Stimulated activated CD8-positive, alpha-beta memory T cell treated with anti-CD3 and anti-CD28 coated beads, Interleukin-4, amount 100 ng/mL, for 4 hours (primary cell): ENCODE measurements at places on chromosomes 7 and 10.

DNA sequence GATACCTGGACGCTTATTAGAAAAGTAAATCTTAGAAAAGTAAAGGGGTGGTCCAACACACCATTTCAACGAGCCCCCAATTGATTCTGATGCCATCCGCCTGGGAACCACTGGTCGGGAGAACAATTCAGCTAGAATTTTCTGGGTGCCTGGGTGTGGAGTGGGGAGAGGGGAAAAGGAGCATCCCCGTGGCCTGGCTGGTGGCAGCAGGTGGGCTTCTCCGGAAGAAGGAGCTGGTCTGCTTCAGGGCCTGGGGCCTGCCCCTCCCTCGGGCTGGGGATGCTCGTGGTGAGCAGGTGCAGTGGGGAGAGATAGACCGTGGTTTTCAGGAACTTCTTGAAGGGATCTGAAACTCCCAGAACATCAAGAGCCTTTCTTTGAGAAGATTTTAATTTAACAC lies 39.9 kb upstream of the DUSP5 start:
- no peak for DNase-seq

DNA sequence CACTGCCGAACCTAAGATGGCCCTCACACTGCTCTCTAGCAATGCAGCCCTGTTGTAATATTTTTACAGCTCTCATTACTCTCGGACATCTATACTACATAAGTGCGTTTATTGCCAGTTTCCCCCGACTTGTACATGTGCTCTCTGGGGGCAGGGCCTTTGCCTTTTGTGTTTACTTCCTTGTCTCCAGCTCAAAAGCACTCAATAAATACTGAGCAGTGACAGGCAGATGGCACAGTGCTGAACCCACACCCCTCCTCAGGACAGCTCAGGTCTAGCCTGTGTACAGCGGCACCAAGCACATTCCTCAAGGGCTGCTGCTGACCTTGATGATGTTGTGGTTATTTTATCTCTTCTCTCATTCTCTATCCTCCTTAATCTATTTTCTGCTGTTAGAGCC lies 68.0 kb upstream of the ELMO1 start:
- no peak for DNase-seq

DNA sequence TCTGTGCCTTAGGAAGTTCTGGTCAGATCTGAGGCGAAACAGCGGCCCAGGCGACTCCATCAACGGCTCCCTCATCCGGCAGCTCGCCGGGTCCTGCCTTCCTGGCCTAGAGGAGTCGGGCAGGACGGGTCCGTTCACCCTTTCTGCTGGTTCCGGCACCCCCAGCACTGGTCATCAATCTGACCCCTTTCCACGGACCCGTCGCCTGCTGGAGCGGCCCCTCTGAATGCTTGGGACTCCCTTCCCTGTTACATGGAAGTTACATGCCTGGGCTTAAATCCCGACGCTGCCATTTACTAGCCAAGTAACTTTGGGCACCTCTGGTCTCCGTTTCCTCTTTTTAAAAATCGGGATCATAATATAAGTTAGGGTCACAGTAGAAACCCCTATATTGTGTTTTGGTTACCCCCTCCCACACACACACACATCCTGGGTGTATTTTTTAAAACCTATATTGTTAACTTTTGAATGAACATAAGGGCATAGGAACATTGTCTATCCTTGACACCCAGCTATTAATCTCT lies 607 bp upstream of the GGCT start:
- DNase-seq, result no peak

GRCh38 chr7:44633254-44634186 lies 27.1 kb downstream of the OGDH start:
- DNase-seq, result no peak

DNA sequence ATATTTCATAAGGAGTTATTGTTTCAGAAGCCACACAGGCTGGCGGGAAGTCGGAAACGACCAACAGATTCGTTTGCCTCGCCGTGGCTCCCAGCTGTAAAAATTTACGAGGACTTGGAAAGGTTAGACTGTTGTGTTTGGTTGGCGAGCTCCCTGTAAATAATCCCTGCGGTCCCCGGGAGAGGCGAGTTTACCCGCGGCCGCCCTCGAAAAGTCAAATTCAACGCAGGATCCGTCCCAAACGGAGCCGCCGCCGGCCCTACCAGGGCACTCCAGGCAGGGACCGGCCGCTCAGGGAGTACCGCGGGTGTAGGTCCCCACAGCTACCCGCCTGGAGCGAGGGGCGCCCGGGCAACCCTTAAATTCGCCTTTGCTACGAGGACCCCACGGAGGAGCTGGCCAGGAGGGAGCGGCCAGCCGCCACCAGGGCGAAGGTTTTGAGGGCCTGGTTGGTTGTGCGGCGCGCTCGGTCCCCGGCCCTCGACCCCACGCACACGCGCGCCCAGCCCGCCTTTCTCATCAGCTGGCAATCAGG lies 726 bp upstream of the HOXA9 start:
- DNase-seq, result no peak

- DNase-seq, result no peak
Measured at GRCh38 chr10:125159486-125159931, 854 bp downstream of the CTBP2 start.

DNA sequence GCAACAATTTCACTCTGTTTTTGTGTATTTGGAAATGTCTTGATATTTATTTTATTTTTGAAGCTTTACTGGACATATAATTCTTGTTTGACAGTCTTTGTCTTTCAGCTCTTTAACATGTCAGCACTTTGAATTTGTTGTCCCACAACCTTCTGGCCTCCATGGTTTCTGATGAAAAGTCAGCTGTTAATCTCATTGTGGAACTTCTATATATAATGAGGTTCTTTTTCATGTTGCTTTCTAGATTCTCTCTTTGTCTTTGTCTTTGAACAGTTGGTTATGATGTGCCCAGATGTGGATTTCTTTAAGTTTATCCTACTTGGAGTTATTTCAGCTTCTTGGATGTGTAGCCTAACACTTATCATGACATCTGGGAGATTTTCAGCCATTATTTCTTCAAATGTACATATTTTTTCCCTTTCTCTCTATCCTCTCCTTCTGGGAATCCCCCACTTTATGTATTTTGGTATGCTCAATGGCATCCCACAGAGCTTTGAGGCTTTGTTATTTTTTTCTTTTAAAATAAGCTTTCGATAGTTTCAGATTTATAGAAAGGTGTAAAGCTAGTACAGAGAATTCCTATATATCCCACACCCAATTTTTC lies 9.5 kb upstream of the LMTK2 start:
- no peak for DNase-seq

DNA sequence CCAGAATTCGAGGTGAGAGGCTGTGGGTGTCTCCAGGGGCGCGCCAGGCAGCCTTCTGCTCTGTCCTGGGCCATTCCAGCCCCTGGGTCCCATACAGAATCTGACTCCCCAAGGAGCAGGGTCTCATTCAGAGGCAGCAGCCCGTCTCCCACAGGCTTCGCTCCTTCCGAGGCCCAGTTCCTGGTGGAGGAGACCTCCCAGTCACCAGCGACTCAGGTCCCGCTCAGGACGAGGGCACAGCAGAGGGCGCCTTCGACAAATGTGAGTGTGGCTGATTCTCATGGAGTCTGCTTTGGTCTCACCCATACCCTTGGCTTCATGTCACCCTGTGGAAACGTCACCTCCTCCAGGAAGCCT lies 81.8 kb upstream of the GPR26 start:
- DNase-seq, result no peak

- DNase-seq, result no peak
Measured at GRCh38 chr10:35043796-35044344, 46.3 kb downstream of the CUL2 start.

DNA sequence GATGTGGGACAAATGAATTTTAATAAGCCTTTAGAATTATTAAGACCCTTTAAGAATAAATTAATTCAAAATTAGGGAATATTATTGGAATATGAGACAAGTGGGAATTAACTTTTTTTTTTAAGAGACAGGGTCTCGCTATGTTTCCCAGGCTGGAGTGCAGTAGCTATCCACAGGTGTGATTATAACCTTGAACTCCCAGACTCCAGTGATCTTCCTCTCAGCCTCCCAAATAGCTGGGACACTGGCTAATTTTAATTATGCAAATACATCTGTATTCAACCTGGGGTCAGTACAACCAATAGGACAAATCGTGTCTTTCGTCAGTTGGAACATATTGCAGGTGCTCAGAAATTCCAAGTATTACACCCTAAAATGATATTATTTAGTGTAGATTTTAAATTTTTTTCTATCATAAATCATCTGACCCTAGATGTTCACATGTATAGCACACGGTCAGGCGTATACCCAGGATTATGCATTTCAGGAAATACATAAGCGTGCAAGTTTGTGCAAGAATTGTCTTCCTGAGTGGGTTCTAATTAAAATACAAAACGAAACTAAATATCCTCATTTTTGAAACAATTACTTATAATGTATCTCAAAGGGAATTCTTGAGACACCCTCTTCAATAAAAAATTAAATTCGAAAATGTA lies 1.2 kb downstream of the NT5C3A start:
- DNase-seq, result no peak

DNA sequence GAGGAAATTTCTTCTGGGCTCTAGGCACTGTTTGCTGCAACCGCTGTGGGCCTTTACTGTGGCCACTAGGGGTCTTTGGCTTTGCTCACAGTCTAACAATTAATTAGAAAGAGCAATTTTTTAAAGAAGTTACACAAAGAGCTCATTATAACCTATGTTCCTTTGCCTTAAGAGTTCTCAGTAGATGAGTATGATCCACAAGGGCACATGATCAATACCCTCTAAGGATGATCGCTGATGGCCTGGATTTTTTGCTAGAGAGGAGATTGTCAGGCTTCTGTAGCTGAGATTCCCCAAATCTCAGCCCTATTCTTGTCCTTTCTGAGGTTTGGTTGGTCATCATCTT lies 80.8 kb upstream of the RHOBTB1 start:
- no peak for DNase-seq

GRCh38 chr10:78905015-78905956 lies 163.5 kb upstream of the ZMIZ1 start:
- no peak for DNase-seq

DNA sequence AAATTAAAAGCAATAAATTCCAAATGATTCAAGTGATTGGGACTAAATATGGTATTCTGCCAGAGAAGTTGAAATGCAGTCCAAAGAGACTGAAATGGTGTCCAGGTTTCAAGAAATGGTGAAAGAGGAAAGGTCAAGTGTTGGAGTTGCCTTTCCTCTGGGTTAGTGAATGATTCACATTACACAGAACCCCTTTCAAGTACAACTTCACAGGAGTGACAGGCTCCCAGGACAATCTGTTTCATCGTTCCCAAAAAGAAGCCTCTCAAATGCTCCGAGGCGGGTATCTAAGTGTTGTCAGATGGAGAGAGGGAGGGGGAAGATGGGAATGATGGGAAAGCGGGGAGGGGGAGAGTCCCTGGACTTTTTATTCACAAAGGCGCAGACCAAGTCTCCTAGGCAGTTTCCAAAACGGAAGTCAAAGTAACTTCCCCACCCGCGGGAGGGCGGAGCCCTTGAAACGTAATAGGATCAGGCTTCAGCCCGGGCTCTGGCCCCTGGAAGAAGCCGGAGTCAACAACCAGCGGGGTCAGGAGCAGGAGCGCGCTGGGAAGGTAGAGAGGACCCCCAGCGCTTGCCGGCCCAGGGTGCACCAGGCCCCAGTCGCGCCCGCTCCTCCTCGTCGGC lies 754 bp downstream of the SLC25A13 start:
- DNase-seq, result peak; percentile 1

- no peak for DNase-seq
Measured at GRCh38 chr10:22374489-22375126, 29.3 kb downstream of the SPAG6 start.

- DNase-seq, result no peak
Measured at GRCh38 chr7:35185908-35186731, 67.8 kb downstream of the TBX20 start.

DNA sequence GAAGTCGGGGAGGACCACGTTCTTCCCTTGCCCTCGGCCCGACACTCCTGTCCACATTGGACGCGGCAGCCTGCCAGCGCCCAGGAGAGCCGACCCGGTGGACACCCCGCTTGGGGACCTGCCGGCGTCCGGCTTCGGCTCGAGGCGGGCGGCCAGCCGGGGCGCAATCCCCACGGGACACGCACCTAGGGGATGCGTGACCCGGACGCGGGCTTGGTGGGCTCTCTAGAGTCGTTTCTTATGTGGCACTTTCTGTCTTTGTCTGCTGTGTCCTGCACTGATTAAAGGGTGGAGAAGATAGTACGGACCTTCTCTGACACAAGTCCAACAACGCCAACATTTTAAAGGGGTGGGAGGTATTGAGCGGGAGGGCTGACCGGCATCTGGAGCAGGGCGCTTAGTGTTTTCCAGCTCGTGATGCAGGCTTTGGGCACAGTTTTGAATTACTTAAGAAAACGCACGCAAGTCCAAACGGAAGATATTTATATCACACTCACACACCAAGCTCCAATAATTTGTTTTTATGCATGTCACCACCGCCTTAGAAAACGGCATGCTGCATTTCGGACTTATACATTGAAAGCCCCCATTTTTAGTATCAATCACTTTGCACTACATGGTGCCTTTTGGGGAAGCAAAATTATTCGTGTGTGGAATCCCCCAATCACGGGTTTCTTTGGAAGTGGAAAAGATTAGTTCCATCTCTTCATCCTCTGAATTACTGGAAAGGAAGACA lies 3.9 kb upstream of the SPAG6 start:
- DNase-seq, result no peak

DNA sequence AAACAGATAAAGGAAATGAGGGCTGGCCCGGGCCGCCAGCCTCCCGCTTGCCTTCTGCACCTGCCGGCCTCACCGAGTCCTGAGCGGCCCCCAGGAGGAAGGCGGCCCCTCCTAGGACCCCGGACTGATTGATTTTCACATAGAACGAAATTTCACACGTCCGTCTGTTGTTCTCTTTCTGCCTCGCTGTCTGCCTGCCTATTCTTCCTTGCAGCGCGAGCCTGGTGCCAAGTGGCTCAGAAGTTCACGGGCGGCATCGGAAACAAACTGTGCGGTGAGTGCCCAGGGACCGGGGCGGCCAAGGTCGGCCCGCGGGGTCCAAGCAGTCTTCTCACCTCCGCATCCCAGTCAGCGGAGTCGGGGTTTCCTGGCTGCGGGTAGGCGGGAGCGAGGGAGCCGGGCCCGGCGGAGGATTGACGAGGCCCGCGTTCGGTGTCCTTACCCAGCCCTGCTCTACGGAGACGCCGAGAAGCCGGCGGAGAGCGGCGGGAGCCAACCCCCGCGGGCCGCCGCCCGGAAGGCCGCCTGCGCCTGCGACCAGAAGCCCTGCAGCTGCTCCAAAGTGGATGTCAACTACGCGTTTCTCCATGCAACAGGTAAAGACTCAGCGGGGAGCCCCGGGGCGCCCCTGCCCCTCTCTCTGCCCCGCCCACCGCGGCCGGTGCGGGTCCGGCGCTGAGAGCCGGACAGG lies 967 bp downstream of the GAD2 start:
- no peak for DNase-seq
